Neural crest cell (in vitro differentiated cells): ENCODE measurements at places on chromosomes 6 and 20. TPM values are rescaled to one million over a fixed set of nuclear protein-coding genes. Genes with fewer than 3 reads are reported as not detected.
A peak's percentile ranks its signal among the peaks of the same experiment; 100 is the strongest.

KPNA5 gene
- total RNA-seq, result 10.8 and 13.3 TPM in 2 replicates

GRCh38 chr6:111757342-111757741 is 115.9 kb downstream of the FYN start:
- DNase-seq, result no peak

GRCh38 chr6:148987982-148988381 is 241.2 kb downstream of the UST start:
- no peak for DNase-seq

DNA sequence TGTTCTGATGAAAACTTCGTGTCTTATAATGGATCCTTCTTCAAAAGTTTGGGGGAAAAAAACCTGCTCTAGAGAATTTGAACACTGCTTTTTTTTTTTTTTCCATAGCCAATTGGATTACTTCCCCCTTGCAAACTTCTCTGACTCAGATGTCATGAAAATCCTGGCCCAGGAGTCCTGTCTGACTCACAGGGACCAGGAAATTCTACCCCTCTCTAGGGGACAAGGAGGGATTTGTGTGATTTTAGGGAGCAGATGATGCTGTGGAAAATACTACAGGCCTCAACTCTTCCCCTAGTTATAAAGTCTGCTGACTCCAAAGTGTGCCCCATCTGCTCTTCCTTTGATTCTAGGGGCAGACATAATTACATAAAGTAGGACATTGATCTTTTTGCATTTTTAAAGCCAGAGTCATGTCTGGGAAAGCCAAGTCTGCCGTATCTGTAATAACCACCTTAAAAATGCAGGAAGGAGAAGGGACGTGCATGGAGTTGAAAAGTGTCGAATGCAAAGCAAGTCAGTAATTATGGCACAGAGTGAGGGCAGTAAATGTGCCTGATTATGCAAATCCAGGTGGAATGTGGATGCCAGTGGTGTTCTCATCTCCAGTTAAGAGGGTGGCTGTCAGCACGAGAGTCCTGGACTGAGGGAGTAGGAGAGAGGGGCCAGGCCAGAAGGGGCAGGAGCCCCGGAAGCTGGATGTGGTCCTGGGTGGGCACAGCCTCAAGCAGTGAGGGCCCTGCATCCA is 144.3 kb upstream of the SULF2 start:
- no peak for DNase-seq

DNA sequence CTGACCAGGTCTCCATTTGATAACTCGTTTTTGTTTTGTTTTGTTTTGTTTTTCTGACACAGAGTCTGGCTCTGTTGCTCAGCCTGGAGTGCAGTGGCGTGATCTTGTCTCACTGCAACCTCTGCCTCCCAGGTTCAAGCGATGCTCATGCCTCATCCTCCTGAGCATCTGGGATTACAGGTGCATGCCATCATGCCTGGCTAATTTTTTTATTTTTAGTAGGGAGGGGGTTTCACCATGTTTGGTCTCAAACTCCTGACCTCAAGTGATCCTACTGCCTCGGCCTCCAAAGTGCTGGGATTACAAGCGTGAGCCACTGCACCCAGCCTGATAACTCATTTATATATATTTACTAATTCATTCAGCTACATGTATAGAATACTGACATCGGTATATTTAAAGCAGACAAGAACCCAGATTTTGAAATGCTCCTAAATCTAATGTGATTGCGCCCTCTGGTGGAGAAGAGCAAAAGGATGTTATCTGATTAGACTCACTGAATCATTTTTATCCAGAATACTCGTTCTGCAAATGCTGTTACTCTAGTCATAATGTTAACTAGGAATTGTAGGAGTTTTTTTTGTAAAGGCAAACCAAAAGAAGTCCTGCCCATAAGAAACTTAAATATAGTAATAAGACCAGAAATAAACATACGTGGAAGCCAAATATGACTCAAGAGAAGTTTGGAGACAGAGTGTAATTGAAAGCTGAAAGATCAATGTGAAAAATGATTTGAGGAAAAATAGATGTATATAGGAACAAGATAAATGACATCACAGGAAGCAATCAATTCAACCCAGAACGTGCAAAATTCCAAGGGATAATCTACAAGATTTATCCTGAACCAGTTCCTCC is 5.3 kb upstream of the COL12A1 start:
- DNase-seq, result peak; percentile 64

GRCh38 chr20:312067-312466 is 13.3 kb upstream of the SOX12 start:
- no peak for DNase-seq

GRCh38 chr6:108666656-108667260 is 106.0 kb downstream of the FOXO3 start:
- no peak for DNase-seq
